ENCODE measurements at places on chromosomes 1 and 21.

DNA sequence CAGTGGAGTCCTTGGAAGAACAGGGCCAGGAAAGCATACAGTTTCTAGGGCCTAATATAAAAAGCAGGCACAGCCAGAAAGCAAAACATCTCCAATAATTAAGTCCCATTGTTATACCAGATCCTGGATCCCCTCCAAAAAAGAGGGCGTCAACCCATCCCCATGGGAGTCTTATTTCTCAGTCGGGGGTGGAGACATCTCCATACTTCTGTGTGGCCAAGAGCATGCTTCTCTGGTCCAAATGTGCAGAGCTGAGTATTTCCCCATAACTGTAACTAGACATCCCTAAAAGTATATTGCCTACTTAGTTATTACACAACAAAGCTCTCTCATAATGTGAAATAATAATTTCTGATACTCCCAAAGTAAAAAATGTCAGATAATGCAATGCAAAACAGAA is 104.2 kb upstream of the SOX13 start:
- no peak for DNase-seq

DNA sequence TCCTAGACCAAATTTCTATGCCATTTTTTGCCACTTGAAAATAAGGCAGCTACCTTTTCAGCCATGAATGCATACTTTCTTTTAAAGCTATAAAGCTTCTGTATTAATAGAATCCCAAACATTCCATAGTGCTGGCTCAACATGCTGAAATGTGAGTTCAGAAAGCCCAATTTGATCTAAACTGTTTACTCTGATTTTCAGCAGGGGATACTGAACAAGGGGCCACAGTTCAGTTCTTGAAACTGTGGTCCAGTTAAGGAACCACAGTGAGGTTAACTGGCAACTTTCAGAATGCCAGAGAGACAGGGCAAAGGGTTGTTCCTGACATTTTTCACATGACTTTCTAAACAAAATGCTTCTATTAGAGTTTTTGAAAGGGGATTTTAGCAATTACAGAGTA is 85.7 kb upstream of the COL11A1 start:
- no peak for DNase-seq

- DNase-seq, result peak; percentile 10
These were observed at the start of gene ARHGEF16 for GRCh38 chr1:3453891-3454810. Gene ARHGEF16 (plus strand): TSS chr1:3454665. CDS start chr1:3463085, 8,420 bp downstream.

DNA sequence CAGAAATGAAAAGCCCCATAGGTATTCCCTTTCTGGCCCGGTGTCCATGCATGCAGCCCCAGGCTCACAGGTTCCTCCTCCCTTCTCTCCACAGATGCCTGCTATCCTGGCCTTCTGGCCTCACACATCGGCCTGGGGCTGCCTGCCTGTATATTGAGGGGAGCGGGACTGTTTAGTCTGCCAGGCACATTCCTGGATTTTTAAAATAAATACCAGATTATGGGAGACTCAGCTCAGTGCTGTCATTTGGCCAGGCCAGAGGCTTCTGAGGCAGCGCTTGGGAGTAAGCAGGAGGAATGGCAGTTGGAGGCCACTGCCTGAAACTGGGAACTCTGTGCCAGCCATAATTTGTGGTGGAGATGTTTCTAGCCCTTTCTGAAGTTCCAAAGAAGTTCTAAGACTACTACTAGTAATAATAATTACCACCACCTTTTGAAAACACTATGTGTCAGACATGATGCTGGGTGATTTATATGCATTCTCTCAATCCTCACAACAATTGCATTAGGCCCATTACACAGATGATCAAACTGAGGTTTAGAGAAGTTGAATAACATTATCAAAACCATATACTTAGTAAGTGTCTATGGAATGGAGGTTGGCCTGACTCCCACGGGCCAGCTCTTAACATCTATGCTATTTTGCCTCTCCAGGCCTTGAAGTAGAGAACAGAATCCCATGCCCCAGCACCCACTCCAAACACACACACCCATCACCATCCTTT is 107.6 kb downstream of the PLXNA2 start:
- no peak for DNase-seq

DNA sequence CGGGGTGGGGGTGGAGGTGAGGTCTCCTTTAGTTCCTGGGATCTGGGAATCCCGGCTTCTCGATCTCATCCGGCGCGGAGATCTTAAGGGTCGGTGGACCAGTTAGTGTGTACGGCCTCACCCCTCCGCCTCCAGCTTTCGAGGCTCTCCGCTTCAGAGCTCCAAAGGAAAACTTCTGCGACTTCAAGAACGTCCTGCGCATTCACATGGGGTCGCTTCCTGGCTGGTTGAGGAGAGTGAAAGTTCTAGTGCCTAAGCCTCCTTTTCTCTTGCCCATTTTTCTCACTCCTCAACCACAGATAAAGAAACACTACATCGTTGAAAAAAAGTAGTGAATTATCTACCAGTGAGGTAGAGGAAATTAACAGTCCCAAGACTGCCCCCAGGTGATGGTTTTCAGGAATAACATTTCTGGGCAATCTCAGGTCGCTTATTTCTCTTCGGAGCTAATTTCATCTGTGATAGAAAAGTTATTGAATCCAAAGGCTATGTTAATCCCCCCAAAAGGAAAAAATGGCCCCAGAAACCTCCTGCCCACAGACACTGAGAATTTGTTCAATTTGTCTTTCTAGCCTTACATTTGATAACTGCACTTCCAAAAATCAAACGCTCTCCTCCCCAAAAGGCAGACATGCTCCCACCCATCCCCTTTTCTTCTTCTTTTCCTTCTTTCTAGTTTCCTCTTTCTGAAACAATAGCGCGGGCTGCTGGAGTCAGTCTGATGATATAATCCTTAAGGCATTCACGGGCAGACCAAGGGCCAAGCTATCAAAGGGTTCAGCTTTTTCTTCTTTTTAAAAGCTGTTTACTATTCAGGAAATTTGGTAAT is 20.6 kb upstream of the TBX15 start:
- peak; percentile 56 for DNase-seq

- no peak for DNase-seq
These were observed 73.1 kb downstream of the GATAD2B start for GRCh38 chr1:153849487-153850185.

DNA sequence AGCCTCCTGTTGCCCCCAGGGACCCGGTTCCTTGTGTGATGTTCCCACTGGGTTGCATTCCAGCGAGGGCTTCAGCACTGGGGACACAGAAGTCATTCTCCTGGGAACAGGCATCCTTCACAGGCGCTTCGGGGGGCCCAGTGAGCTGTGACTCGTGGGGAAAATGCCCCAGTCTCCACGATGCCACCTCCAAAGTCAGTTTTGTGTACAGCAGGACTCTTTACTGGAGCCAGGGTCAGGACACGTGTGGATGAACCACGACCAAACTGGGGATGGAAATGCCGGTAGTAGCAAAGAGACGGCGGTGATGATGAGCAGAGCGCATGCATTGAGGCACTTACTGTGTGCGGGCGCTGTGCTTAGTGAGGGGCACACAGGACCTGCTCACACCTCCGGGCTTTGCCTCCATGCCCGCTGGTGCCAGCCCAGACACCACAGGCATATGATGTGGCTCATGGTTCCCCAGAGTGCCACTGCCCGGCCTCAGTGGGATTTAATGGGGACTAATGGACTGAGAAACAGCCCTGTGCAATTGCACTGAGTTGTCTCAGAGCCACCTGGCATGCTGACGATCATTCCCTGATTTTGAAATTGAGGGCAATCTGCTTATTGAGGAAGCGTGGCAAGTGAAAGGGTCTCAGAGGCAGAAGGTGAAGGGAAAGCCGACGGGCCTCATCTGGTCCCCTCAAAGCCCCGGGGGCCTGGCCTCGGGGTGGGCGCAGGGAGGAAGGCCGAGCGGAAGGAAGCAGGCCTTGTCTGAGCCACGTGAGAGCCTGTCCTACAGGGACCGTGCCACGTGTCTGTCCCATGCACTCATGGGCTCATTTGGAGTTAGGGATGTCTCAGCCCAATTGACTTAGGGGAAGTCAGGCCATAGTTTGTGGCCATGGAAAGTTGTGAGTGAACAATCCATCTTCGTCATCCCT is 91.4 kb downstream of the PDE9A start:
- DNase-seq, result no peak

DNA sequence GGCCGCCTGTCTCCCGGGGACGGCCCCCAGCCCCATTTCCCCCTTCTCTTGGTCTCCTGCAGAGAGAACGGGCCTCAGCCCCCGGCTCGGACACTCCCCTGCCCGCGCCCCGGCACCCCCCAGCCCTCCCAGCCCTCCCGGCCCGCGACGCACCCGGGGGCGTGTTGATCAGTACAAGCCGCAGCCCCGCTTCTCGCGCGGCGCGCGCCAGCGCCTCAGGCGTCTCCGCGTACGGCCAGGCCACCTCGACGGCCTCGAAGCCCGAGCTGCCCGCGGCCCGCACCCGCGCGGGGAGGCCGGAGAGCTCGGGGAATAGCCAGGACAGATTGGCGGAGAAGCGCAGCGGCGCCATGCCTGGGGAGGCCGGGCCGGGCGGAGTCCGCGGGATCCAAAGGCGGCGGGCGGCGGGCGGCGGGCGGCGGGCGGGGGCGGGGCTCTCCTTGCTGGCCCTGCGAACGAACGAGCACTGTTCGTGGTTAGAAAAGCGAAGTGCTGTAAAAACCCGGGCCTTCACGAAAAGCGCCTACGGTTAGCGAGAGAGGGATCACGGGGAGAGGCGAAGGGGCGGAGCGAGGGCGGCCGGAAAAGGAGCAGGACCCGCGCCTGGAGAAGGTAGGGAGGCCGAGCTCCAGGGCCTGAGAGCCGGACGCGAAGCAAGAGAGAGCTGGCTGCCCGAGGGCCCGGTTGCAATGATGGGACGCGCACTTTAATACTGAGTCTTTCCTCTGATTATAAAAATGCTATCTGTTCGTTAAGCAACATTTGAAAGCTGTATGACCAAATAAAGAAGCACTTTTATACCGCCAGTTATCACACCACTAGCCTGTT is at the start of gene HYI:
Gene HYI, minus strand, starts transcription at position 490 of the 828 bp plus-strand sequence. Its CDS starts 138 bp downstream, at position 352.
- DNase-seq, result peak; percentile 91

DNA sequence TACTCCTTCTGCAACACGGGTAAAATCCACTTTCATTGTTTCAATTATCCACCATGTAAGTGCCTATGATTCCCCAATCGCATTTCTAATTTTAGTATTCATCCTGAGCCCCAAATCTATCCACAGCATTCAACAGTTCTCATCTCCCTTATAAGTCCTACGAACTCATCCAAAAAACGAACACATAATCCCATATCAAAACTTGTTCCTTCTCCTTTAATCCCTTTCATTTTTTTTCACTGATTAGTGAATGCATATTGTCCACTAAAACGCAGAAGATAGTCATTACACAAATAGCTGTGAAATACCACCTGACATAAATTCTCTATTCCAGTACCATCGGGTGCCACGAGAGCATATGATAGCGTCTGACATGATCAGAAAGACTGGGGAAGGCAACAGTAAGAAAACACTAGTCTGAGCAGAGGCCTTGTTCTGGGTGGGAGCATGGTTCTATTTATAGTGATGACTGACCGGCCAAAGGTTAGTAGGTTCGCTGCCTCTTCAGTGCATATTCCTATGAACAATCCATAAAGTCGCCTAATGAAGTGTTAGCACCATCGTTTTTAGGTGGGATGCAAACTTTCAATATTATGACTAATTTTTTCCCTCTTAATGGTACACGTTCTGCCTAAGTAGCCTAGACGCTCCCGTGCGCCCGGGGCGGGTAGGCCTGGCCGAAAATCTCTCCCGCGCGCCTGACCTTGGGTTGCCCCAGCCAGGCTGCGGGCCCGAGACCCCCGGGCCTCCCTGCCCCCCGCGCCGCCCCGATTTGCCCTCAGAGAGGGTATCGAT is 648 bp downstream of the ATP5PF start:
- DNase-seq, result no peak

DNA sequence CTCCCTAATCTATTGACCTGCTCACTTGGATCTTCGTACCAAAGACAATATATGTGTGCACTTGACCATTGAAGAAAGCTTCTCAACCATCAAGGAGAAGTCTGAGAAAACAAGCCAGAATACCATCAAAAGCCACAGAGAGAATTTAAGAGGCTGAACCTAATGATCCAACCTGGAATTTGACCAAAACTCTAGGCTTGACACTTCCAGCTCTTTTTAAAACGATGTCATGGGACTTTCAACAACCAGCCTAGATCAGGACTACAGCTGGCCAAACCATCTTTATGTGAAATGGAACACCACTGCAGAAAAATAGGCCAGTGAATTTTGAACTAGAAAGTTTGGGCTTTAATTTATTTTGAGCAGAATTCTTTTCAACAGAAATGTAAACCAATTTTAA is 444.4 kb downstream of the LTN1 start:
- no peak for DNase-seq

GRCh38 chr1:179153217-179153616 is 71.3 kb downstream of the TOR3A start:
- no peak for DNase-seq

- peak; percentile 64 for DNase-seq
These were observed at the start of gene PADI2 for GRCh38 chr1:17119076-17119772. Gene PADI2 (minus strand): TSS chr1:17119451. CDS start chr1:17119371, 80 bp downstream.

GRCh38 chr1:42926879-42927242 is 31.8 kb downstream of the SLC2A1 start:
- no peak for DNase-seq

- peak; percentile 37 for DNase-seq
These were observed 1.0 kb upstream of the PIGV start for GRCh38 chr1:26786437-26787380.

DNA sequence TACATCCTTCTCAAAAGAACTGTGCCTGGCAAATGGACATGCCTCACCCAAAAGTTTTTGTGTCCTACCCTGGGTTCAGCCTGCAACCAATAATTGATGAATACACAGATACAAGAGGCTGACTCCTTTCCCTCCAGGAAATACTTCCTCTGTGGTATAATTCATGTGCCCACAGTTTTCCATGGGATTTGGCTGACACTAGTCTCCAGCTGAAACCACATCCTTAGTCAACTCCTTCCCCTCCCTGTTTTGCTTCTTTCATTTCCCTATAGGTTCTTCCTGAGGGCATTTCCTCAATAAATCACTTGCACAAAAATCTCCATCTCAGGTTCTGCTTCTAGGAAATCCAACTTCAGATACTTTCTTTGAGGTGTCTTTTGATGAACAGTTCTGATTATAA is 436.6 kb upstream of the C1orf87 start:
- no peak for DNase-seq

- no peak for DNase-seq
These were observed 4.6 kb downstream of the TNFRSF1B start for GRCh38 chr1:12171206-12172041.

- DNase-seq, result no peak
These were observed 485.2 kb downstream of the PLPP3 start for GRCh38 chr1:56094168-56094567.
